Right atrium auricular region (tissue), 2 donors: ENCODE measurements at places on chromosomes 1 and 21. TPM values are rescaled to one million over a fixed set of nuclear protein-coding genes. Genes with fewer than 3 reads are reported as not detected.

DNA sequence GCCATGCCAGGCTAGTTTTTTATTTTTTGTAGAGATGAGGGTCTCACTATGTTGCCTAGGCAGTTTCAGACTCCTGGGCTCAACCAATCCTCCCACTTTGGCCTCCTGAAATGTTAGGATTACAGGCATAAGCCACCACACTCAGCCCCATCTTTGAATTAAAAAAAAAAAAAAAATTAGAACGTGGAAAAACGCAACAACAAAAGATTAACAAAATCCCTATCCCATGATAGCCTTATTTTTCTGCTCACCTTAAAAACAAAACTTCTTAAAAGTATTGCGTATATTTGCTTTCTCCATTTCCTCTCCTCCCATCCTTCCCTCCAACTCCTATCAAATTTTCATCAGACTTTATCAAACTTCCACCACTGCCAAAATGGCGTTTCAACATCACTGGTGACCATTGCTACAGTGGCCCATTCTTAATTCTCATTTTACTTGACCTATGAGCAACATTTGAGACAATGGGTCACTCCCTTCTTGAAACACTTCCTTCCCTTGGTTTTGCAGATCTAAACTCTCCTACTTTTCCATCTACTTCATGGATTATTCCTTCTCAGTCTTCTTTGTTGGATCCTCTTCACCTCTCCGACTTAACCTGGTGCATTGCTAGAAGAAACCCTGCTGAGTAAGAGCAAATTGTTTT lies 579 bp upstream of the ZNF684 start:
- DNase-seq = no peak

DNA sequence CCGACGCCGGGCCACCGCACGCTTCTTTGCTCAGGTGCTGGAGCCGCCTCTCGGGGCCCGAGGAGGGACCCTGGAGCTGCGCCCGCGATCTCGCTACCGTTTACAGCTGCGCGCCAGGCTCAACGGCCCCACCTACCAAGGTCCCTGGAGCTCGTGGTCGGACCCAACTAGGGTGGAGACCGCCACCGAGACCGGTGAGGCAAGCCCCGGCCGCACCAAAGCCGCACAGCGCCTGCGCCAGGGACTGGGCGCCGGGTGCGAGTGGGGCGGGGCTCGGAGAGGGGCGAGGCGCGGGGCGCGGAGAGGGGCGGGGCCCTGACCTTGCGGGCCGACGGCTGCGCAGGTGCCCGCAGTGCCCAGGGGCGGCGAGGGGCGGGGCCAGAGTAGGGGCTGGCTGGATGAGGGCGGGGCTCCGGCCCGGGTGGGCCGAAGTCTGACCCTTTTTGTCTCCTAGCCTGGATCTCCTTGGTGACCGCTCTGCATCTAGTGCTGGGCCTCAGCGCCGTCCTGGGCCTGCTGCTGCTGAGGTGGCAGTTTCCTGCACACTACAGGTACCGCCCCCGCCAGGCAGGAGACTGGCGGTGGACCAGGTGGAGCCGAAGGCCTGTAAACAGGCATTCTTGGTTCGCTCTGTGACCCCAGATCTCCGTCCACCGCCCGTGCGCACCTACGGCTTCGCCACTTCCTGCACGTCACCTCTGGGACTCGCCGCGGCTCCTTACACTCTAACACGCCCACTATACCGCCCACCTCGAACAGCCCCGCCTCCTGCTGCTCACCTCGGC lies 9.8 kb upstream of the CDC20 start:
- DNase-seq = peak; percentile 78

DNA sequence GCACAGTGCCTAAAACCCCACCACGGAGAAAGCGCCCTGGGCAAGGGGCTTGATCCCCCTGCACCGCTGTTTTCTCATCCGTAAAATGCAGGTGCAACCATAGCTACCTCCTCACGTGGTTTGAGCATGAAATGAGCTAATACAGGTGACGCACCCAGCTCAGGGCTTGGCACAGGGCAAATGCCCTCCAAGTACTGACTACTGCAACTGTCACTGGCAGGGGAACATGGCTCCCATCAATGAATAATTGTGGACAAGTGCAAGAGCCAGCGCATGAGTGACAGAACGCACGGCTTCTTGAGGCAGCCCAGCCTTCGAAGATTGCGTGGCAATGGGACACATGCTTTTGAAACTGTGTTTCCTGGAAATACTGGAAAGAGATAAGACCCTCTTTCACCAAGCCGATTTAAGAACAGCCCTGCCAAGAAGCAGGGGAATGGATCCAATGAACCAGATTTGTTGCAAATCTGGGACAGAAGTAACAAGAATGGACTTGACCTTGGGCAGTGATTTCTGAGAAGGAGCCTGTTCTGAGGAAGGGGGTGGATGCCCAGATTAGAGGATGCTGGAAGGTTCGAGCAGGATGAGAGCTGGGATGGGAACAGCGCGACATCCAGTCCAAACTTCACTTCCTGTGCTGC lies 92.8 kb upstream of the IFFO2 start:
- DNase-seq = no peak

- DNase-seq = peak; percentile 62
These were observed 22.2 kb downstream of the RUNX1 start for GRCh38 chr21:35026617-35027562.

SLC19A1 gene
- total RNA-seq = 2.2 TPM

DNA sequence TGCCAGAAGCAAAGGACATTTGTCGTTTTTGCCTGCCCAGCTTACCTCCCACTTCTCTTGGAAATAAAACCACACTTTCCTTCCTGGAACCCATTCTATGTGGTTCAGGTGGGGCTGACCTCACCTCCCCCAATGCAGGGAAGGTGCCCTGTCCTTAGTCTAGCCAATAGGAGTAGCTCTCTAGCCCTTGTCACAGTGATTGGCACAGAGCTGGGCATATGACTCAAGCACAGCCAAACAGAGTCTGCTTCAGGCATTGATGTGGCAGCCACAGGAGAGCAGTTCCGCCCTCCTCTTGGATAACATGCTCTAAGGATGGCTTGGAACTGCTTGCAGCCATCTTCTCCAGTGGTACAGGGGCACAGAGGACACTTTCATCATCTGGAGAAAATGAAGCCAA lies 134.0 kb downstream of the LRIG2 start:
- DNase-seq = no peak

DNA sequence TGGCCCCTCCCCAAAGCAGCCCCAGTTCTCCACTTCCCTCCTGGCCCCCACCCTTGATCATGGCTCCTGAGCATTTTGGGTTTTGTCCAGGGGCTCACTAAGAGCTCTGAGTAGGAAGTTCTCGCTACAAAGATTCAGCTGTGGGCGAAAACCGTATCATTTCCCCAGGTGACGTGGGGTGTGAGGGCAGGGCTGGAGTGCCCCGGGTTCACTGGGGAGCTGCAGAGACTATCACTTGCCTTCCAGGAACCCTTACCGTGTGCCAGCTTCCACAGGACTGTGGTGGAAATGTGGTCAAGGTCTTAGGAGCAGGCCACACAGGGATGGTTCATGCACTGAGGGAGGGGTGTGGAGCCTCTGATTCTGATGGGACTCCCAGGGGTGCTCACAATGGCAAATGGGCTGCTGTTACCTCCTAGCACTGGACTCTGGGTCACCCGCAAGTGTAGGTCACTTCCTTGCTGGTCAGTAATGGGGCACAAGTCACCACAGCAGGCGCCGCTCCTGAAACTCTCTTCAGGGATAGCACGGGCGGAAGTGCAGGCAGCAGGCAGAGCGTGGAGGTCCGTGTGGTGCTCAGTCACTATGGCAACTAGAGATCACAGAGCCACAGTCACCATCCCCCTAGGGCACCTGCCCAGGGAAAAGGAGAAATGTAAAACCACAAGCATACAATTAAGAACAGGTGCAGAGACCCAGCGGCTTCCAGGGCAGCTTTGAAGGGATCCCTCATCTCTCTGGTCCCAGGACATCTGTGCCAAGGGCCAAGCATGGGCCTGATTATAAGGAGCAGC lies 35.4 kb downstream of the RSPH1 start:
- DNase-seq = no peak

INAVA gene
- not detected for total RNA-seq
